ENCODE measurements at places on chromosomes 1 and 21. TPM values are rescaled to one million over a fixed set of nuclear protein-coding genes. Genes with fewer than 3 reads are reported as not detected.

PYHIN1 gene
- total RNA-seq: 4.2 TPM

DNA sequence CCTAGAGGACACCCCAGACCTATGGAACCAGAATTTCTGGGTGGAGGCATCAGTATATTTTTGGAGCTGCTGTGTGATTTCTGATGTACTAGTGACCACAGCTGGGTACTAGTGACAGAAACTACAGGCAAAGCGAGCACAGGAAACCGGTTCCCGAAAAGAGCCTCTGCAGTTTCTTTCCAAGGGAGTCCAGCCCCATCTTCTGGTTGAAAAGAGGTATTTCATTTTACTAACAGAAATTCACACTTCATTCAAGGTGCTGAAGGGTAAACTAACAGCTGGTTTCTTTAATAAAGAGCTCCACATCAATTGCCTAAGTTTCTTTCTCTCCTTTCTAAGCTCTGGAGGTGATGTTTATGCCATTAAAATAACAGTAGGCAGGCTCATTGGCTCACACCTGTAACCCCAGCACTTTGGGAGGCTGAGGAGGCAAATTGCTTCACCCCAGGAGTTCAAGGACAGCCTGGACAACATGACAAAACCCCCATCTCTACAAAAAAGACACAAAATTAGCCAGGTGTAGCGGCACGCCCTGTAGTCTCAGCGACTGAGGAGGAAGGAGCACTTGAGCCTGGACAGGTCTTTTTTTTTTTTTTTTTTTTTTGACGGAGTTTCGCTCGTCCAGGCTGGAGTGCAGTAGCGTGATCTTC is 22.0 kb downstream of the THAP3 start:
- DNase-seq: no peak
- no peak overlapping the region for H3K4me3 ChIP-seq
- no peaks in the 10 kb centered on the region for H3K27me3 ChIP-seq
- no peaks in the 10 kb centered on the region for H3K36me3 ChIP-seq
- no peaks in the 10 kb centered on the region for H3K4me1 ChIP-seq

- H3K36me3 ChIP-seq: no peaks in the 10 kb centered on the region
- DNase-seq: no peak
- no peaks in the 10 kb centered on the region for H3K27me3 ChIP-seq
- H3K4me3 ChIP-seq: no peak overlapping the region
- H3K27ac ChIP-seq: no peak overlapping the region
Measured at GRCh38 chr1:34590211-34590623, 164.6 kb upstream of the GJB5 start.

DNA sequence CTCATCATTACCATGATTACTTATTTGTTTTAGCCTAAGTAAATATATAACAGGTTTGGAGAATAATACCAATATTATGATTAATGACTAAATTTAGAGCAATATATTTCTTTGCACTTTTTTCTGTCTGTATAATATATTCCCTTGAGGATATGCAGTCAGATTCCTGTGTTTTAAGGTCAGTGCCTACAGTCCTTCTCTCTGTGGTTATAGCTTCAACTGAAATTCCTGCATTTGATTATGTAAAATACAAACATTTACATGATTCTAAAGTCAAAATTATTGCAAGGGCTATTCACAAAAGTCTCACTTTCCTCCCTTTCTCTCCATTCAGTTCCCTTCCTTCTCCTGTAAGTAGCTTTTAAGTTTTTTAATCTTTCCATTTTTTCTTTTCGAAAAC is 142.9 kb upstream of the COL6A1 start:
- H3K27me3 ChIP-seq: no peaks in the 10 kb centered on the region
- no peaks in the 10 kb centered on the region for H3K36me3 ChIP-seq
- DNase-seq: no peak
- no peak overlapping the region for H3K27ac ChIP-seq
- H3K4me1 ChIP-seq: no peaks in the 10 kb centered on the region
- H3K4me3 ChIP-seq: no peak overlapping the region

AXDND1 gene
- not detected for total RNA-seq

- H3K36me3 ChIP-seq: no peaks in the 10 kb centered on the region
- no peaks in the 10 kb centered on the region for H3K27me3 ChIP-seq
Measured at GRCh38 chr1:81600878-81601622, 199.7 kb upstream of the ADGRL2 start.
